ENCODE measurements at places on chromosomes 7 and 10.

GRCh38 chr7:26167303-26167934 is 15.4 kb downstream of the NFE2L3 start:
- no peaks in the 10 kb centered on the region for H3K27me3 ChIP-seq
- DNase-seq: no peak
- peaks cover 42% of the 10 kb centered on the region for H3K4me1 ChIP-seq
- H3K36me3 ChIP-seq: peaks cover 43% of the 10 kb centered on the region

- H3K36me3 ChIP-seq: peaks cover 20% of the 10 kb centered on the region
- H3K27ac ChIP-seq: no peak overlapping the region
- H3K27me3 ChIP-seq: no peaks in the 10 kb centered on the region
- H3K4me1 ChIP-seq: no peaks in the 10 kb centered on the region
- H3K4me3 ChIP-seq: no peak overlapping the region
Measured at GRCh38 chr7:157646551-157646950, 309.7 kb downstream of the DNAJB6 start.

GRCh38 chr7:99409192-99409572 is 413 bp downstream of the BUD31 start:
- peak overlapping the region; percentile 99 for H3K27ac ChIP-seq
- H3K36me3 ChIP-seq: peaks cover 39% of the 10 kb centered on the region
- DNase-seq: no peak
- no peaks in the 10 kb centered on the region for H3K27me3 ChIP-seq
- H3K4me1 ChIP-seq: peaks cover 18% of the 10 kb centered on the region

GRCh38 chr10:103692436-103692951 is 162.9 kb downstream of the SH3PXD2A start:
- H3K4me3 ChIP-seq: peak overlapping the region; percentile 61
- no peak overlapping the region for H3K27ac ChIP-seq
- peaks cover 41% of the 10 kb centered on the region for H3K27me3 ChIP-seq
- peaks cover 26% of the 10 kb centered on the region for H3K4me1 ChIP-seq

DNA sequence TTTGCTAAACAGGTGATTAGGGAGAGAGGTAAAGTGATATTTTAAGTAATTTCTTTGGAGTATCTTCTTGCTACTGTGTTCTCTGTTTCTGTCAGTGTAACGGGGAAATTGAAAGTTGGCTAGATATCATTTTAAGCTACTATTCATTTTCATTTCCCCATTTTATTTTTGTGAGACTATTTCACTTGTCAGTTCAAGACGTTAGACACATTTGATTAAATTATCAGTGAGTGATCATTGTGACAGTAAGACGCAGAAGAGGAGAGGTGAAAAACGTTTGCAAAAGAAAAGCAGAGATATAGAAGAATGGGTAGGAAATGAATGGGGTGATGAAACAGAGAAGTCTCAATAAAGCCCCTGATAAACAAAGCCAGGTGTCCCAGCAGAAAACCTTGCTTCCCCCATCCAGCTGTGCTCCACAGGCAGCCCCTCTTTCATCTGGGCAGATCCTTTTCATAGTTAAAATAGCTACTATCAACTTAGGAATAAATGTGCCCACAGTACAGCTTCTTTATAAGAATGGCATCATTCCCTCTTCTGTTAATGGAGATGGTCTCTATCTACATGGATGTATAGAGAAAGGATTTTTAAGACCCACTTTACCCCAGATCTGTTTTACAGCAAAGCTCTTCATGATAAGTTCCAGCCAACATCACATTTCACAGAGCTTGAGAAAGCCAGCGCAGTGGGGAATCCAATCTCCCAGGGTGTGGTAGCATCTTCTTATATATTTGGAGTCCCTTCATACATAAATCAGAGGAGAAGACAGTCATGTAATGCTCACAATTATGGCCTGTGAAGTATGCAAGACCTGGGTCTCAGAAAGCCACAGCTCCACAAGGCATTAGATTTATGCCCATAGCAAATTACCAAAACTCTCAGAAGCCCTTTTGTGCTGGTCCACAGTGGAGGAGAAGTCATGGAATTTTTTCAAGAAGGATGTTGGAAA is 138.1 kb upstream of the ITGB1 start:
- peaks cover 24% of the 10 kb centered on the region for H3K4me1 ChIP-seq
- peak; percentile 36 for DNase-seq

- no peaks in the 10 kb centered on the region for H3K36me3 ChIP-seq
- H3K4me1 ChIP-seq: peaks cover 56% of the 10 kb centered on the region
- H3K4me3 ChIP-seq: no peak overlapping the region
- DNase-seq: peak; percentile 73
Measured at GRCh38 chr10:73906524-73907447, 4.1 kb upstream of the PLAU start.

- H3K27me3 ChIP-seq: no peaks in the 10 kb centered on the region
- peaks cover 49% of the 10 kb centered on the region for H3K4me1 ChIP-seq
- DNase-seq: no peak
- H3K36me3 ChIP-seq: peaks cover 13% of the 10 kb centered on the region
- peak overlapping the region; percentile 41 for H3K27ac ChIP-seq
Measured at GRCh38 chr10:125009661-125010161, 67.8 kb downstream of the ZRANB1 start.

DNA sequence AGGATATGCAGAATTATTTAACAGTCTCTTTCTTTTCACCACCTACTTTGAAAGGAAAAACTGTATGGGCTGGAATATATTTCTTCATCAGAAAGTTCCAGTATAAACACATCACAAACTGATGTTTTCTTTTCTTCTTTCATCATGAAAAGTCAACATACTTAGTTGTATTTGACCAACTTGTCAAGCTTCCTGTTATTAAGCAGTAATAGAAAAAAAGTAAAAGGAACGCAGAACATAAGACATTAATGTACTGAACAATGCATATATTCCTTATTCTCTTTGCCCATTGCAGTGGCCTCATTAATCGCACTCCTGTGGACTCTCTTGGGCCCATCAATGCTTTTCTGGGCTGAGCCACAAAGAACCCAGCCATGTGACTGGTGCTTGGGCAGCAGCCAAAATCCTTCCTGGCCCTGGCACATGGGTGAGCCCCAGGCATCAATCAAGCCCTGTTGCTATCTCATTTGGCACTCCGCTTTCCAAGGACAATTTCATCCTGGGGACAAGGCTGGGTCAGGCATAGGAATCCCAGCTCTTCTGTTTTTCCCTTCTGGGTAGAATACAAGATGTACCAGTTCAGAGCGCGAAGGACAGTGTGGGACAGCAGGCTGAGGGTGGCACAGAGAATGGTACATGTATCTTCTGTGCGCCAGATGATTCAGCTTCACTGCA is 42.3 kb downstream of the RHOBTB1 start:
- H3K36me3 ChIP-seq: peaks cover 12% of the 10 kb centered on the region
- DNase-seq: no peak
- H3K27ac ChIP-seq: no peak overlapping the region
- H3K27me3 ChIP-seq: no peaks in the 10 kb centered on the region

GRCh38 chr7:110502888-110503465 is 588.0 kb upstream of the LRRN3 start:
- no peaks in the 10 kb centered on the region for H3K36me3 ChIP-seq
- H3K27me3 ChIP-seq: no peaks in the 10 kb centered on the region
- no peak for DNase-seq
- no peaks in the 10 kb centered on the region for H3K4me1 ChIP-seq

DNA sequence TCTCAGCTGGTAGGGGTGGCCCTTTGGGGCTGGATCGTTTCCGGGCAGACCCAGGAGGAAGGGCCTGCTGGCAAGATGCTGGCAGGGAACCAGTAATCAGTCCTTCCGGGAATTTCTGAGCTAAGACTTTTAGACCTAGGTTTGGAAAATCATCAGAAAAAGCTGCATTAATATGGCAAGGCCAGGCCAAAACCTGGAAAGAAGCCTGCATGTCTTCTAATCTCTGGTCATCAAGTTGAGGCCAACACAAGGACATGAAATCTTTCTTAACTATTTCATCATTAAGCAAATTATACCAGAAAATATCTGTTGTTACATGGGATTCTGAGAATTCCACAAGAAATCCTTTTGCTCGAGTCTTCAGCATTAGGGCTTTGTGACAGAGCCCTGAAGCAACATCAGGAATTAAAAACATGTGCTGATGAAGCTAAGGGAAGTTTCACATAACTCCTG is 19.9 kb downstream of the CPA1 start:
- no peaks in the 10 kb centered on the region for H3K27me3 ChIP-seq
- peaks cover 19% of the 10 kb centered on the region for H3K4me1 ChIP-seq
- peaks cover 4% of the 10 kb centered on the region for H3K36me3 ChIP-seq
- H3K27ac ChIP-seq: no peak overlapping the region
- no peak overlapping the region for H3K4me3 ChIP-seq
- DNase-seq: no peak

DNA sequence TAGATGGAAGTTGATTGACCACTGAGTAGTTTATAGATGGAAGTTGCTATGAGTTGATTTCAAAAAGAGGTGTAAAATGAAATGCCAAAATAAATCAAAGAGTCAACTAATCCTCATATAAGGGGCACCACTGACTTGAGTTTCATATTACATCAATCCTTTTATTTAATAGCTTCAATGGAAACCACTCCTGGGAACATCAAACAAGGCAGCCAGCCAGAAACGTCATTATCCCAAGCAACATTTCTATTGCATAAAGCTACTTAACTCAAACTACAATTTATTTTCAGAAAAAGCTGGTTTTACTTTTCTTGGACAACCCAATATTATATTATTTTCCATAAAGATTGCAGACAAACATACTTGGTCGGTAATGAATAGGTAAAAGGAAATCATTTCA is 162.1 kb downstream of the TSPAN12 start:
- no peak overlapping the region for H3K4me3 ChIP-seq
- H3K27ac ChIP-seq: no peak overlapping the region
- no peaks in the 10 kb centered on the region for H3K27me3 ChIP-seq
- peaks cover 7% of the 10 kb centered on the region for H3K4me1 ChIP-seq
- H3K36me3 ChIP-seq: peaks cover 3% of the 10 kb centered on the region

- H3K27ac ChIP-seq: no peak overlapping the region
- no peak overlapping the region for H3K4me3 ChIP-seq
- H3K27me3 ChIP-seq: no peaks in the 10 kb centered on the region
- H3K4me1 ChIP-seq: no peaks in the 10 kb centered on the region
- peaks cover 86% of the 10 kb centered on the region for H3K36me3 ChIP-seq
- no peak for DNase-seq
Measured at GRCh38 chr7:130611218-130611617, 57.3 kb downstream of the COPG2 start.

DNA sequence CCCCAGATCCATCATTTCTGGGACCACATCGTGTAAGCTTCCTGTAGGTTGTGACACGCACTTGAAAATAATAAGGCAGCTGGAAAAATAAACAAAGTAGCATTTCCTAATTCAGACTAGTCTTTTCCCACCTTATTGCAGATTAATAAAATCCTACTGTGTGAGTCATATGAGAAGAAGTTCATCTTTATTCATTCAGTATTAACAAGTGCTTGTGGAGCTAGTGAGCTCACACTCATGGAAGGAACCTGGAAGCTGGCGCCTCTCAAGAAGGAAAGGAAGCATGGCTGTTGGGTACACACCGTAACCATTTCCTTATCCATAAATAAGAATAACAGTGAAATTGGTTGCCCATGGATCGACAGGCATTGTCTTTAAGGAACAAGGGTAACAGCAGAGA is 152.6 kb upstream of the PFKP start:
- H3K4me3 ChIP-seq: no peak overlapping the region
- no peaks in the 10 kb centered on the region for H3K36me3 ChIP-seq
- H3K27ac ChIP-seq: no peak overlapping the region
- DNase-seq: no peak

DNA sequence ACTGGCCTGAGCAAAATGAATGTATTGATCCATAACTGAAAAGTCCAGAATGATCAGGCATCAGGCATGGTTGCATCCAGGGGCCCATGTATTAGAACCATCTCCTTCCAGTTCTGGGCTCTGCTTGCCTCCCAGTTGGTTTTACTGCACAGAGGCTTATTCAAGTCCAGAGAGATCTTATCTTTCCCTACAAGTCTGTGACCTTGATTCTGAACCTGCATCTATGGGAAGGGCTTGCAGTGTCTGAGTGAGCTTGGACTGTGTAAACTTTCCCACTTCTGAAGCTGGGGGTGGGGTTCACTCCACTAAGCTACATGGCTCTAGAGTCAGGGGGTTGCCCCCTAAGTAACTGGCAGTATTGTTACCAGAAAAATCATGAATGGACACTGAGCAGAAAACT is 136.2 kb downstream of the TCF7L2 start:
- DNase-seq: no peak
- peaks cover 10% of the 10 kb centered on the region for H3K36me3 ChIP-seq
- no peaks in the 10 kb centered on the region for H3K27me3 ChIP-seq
- peak overlapping the region; percentile 12 for H3K27ac ChIP-seq
- H3K4me1 ChIP-seq: peaks cover 64% of the 10 kb centered on the region

DNA sequence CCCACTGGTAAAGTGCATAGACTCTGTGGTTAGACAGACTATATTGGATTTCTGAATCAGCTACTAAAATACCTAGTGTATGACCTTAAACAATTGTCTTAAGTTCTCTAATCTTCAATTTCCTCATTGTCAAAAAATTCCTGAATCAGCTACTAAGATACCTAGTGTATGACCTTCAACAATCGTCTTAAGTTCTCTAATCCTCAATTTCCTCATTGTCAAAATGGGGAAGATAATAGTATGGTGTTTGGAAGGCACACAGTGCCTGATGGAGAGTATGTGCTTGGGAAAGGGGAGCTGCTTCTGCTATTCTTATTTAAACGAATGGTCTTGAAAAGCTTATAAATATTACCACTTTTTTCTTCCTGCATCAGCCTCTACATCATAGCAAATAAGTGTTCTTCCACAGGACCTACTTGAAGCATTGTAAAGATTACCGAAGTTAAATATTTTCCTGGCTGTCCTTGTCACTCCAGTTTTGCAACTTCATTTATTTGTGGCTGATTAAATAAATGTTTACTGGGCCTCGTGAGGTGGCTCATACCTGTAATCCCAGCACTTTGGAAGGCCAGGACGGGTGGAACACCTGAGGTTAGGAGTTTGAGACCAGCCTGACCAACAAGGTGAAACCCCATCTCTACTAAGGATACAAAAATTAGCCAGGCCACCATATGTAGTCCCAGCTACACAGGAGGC is 64.4 kb upstream of the ITGA8 start:
- H3K27me3 ChIP-seq: no peaks in the 10 kb centered on the region
- no peak overlapping the region for H3K4me3 ChIP-seq
- no peak overlapping the region for H3K27ac ChIP-seq
- no peaks in the 10 kb centered on the region for H3K36me3 ChIP-seq

DNA sequence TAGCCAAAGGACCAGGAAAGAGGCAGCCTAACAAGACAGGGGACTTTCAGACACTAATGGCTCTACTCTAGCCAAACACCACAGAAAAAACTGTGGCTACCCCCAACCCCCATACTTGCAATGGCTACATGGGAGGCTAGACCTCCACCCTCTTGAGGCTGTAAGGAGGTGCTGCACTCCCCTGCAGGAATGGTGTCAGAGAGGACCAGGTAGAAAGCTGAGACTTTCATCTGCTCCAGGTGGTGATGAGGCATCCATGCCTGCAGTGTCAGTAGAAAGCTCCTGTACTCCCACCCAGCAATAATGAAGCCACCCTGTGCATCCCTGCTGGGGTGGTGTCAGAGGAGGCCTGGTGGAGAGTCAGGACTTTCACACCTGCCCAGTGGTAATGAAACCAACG is 18.9 kb upstream of the SORCS3 start:
- H3K4me1 ChIP-seq: no peaks in the 10 kb centered on the region
- DNase-seq: peak; percentile 11
- H3K36me3 ChIP-seq: no peaks in the 10 kb centered on the region
- no peak overlapping the region for H3K4me3 ChIP-seq
- H3K27ac ChIP-seq: no peak overlapping the region

GRCh38 chr7:45136106-45137060 is 21.2 kb upstream of the RAMP3 start:
- H3K4me3 ChIP-seq: no peak overlapping the region
- H3K27ac ChIP-seq: no peak overlapping the region
- no peaks in the 10 kb centered on the region for H3K36me3 ChIP-seq
- H3K27me3 ChIP-seq: no peaks in the 10 kb centered on the region

GRCh38 chr10:58291538-58292174 is 22.7 kb downstream of the CISD1 start:
- H3K4me1 ChIP-seq: peaks cover 12% of the 10 kb centered on the region
- H3K27ac ChIP-seq: no peak overlapping the region
- H3K36me3 ChIP-seq: peaks cover 4% of the 10 kb centered on the region
- H3K4me3 ChIP-seq: no peak overlapping the region
- DNase-seq: no peak
